D721Med (cell line): ENCODE measurements at places on chromosomes 3 and 15.

- no peak for DNase-seq
Observed at GRCh38 chr3:61809879-61810278, 248.5 kb downstream of the PTPRG start.

DNA sequence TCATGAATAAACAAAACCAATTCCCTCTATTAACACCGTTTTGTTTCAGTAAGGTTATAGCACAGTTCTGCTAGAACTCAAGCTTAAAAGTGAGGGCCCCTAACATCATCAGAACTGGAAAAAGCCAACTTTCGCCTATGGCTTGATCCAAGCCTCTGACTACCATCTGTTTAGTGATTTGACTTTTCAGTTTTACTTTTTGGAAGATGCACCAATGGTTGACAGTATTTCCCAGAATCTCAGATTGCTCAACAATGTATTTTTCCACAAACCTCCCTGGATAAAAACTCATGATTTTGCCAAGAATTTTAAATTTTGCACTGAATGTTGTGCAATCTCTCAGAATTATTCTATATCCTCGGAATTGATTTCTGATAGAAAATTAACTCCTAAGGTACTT, 190.7 kb downstream of the LSAMP start:
- no peak for DNase-seq

GRCh38 chr3:194141415-194142155, 5.6 kb downstream of the HES1 start:
- no peak for DNase-seq

- DNase-seq, result no peak
Observed at GRCh38 chr3:88617283-88617682, 467.5 kb downstream of the C3orf38 start.

DNA sequence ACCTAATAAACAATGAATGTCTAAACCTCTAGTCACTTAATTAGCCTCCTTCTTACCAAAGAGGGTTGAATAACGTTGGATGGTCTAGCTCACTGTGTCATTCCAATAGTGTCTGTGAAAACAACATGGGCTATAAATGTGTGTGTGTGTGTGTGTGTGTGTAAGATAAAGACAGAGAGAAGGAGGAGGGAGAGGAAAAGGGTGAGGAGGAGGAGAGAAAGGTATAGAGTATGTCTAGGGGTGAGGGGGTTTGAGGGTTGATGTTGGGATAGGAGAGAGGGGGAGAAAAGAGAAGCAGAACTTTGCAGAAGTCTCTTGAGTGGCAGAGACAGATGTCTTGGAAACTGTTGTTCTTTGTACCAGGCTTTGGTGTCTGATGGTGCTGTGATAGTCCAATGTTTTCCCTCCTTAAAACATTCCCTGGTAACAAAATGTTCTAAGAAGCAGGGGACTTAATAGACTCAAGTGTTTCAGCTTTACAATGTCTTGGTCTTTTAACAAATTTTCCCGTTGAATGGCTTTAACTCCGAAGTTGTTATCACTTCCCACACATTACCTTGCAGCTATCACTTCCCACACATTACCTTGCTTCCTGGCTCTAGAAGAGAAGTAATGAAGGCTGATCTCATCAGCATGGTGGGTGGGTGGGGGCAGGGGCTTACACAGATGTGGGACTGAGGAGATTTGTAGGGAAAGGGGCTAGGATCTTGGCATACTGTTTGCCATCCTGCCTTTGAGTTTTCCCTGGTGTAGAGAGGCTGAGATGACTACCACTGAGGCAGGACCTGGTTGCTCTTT, 57.8 kb upstream of the ETV5 start:
- no peak for DNase-seq

DNA sequence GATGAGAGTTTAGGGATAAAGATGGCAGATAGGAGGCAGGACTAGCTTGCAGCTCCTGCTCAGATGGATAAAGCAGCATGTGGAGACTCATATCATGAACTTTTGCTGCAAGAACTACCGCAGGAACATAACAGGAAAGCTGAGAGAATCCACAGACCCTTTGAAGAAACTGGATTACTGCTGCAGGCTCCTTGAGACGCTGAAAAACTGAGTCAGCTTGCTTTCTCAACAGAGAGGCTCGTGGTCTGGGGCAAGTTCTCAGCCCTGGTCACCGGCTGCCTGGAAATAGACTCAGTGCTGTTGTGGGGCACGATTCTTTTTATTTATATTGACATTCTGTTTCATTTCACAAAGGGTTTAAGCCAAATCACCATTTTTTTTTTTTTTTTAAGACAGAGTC, 28.8 kb upstream of the TRIM59 start:
- no peak for DNase-seq

DNA sequence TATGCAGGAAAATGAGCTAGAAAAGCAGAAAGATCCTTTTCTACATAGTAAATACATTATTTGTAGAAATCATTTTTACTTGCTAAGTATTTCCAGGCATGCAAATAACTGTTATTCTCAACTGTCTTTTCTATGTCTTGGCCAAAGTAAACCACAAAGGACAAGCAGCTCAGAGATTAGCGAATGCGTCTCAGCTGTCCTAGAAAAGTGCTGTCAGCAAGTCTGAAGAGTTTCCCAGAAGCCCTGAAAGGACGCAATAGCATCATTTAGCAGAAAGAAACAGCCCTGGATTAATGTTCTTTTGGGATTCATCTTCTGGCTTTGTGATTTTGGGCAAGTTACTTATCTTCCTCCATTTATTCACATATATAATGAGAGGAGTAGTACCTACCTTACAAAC, 100.3 kb downstream of the ZIC1 start:
- DNase-seq, result no peak

DNA sequence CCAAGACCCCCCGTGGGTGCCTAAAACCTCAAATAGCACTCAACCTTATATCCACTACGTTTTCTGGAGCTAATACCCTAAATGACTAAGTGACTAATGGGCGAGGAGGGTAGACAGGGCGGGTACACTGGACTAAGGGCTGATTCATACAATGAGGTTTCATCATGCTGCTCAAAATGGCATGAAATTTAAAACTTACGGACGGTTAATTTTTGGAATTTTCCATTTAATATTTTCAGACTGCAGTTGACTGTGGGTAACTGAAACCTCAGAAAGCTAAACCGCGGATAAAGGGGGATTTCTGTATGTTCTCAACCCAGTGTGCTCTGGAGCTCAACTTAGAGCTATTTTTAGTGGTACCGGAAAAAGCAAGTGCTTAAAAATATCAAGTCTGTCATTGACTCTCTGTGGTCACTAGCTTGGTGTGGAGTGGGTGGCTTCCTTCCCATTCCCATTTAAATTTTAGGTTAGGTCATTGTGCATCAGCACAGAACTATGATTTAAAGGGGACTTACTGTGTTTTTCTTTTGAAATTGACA, 72.9 kb downstream of the LRRC28 start:
- no peak for DNase-seq

GRCh38 chr15:52730173-52730572, 51.0 kb upstream of the ATOSA start:
- DNase-seq, result no peak

DNA sequence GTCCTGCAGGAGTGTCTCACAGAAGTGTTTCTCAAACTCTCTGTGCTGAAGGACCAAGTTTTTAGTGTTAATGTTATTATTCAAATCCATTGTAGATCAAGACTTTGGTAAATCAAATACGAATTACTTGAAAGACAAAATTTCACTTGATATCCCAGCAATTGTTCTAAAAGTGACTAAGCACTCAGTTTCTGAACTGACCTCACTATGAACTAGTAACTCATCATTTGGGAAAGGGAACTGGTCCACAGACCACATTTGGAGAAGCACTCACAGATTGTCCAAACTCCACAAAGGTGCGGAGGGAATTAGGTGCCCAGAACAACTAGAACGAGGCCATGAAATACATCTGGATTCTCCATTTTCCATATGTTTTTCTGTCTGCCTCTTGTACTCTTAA, 25.6 kb downstream of the FAM43A start:
- no peak for DNase-seq

DNA sequence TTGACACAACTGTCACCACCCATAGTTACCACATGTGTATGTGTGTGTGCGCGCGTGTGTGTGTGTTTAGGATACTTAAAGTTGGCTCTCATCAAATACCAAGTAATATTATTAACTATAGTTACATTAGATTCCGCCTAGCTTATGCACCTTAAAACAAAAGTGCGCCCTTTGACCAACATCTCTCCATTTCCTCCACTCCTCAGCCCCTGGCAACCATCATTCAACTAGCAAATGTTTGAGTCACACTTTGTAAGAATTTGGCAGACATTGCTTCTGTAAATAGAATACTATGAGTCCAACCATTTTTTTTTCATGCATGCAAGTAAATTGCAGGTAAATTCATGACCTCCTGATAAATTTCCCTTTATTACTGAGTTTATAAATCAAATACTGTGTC, 169.3 kb downstream of the GBE1 start:
- DNase-seq, result no peak

DNA sequence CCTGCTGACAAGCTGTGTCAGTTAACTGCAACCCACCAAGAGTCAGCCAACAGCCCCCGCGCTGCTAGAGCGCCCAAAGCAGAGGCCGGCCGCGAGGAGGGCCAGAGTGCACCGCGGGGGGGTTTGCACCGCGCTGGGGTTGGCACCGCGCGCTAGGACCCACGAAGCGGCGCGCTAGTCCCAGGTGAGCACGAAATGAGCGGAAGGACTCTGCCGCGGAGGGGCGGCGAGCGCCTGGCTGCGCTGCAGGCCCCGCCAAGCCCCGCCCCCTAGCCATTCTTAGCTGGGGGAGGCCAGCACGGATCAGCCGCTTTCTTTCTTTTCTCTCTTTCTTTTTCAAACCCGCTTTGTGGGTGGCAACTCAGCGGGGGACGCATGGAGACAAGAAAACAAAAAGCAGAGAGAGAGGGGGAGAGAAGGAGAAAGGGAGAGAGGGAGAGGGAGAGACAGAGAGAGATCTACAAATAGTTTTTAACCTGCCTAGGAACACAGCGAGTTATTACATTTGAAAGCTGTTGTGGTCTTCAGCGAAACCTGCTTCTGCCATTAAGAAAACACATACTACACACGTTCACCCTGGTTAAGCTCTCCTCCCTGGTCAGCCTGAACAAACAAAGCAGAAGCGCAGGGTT, 6.9 kb upstream of the FOXB1 start:
- DNase-seq, result no peak

DNA sequence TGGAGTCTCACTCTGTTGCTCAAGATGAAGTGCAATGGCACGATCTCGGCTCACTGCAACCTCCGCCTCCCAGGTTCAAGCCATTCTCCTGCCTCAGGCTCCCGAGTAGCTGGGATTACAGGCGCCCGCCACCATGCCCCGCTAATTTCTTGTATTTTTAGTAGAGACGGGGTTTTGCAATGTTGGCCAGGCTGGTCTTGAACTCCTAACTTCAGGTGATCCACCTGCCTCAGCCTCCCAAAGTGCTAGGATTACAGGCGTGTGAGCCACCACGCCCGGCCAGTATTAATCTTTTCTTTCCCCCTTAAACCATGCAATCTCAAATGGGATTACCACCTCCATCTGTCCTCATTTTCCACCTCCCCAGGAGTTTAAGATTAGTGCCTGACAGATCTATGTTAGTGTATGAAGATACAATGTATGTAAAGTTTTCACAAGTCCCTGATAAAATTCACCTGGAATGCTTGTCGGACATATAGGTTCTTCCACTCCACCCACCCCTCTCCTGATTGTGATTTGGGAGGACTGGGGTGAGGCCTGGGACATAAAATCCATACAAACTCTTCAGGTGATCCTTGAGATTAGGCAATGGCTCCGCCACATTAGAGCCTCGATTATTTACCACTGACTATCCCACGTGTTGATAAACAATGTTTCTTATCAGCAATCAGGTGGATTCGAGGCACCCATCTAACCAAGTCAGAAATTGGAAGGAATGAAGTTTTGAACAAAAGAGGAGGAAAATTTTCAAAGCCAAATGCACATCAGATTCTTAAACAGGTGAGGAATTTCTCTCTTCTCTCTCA, 1.2 kb downstream of the PARL start:
- DNase-seq, result no peak

- no peak for DNase-seq
Observed at GRCh38 chr15:77702211-77702957, 69.7 kb upstream of the LINGO1 start.

DNA sequence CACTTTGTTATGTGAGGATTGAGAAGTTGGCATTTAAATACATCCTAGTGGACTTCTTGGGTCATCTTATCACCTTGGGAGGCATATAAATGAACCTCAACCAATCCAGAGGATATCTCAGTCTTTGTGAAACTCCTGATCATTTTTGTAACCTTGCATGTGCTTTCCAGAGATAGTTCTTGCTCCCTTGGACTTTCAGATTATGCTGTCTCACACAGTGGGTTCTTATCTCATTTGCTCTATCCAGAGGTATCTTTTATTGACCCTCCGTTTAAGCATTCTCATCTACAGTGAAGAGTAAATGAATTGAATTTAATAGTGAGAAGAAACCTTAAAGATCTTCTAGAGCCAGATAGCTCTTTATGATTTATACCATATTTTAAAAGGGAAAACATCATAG, 10.4 kb downstream of the ARMC8 start:
- no peak for DNase-seq

DNA sequence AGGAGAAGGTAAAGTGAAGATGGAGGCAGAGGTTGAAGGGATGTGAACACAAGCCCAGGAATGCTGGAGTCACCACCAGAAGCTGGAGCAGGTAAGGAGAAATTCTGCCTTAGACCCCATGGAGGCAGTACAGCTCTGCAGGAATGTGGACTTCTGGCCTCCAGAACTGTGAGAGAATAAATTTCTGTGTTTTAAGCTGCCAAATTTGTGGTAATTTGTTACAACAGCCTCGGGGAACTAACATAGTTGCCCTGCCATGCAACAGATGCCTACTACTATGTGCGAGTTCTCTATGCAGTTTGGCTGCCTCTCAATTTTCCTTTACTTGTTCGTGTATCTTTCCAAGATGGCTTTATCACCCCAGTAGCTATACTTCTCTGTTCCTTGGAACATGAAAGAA, 394.1 kb downstream of the TUSC7 start:
- no peak for DNase-seq

GRCh38 chr3:142237891-142238290, 12.5 kb upstream of the GK5 start:
- DNase-seq, result no peak

- DNase-seq, result no peak
Observed at GRCh38 chr3:100591411-100591810, 18.0 kb upstream of the ADGRG7 start.

DNA sequence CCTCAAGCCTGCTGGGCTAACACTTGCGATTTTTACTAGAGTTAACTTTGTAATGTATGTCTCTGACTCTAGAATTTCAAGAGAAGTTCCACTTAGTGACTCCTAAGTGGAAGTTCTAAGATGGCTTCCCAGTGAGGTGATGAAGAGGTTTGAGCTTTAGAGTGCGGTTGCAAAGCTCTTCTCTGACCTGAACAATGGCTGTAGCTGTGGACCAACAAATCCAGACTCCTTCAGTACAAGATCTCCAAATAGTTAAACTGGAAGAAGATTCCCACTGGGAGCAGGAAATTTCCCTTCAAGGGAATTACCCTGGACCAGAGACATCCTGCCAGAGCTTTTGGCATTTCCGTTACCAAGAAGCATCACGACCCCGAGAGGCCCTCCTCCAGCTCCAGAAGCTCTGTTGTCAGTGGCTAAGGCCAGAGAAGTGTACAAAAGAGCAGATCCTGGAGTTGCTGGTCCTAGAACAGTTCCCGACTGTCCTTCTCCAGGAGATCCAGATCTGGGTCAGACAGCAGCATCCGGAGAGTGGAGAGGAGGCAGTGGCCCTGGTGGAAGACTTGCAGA, 22.3 kb downstream of the WDR73 start:
- DNase-seq, result no peak

GRCh38 chr15:91854639-91854990, 1.1 kb downstream of the SLCO3A1 start:
- DNase-seq, result no peak

- no peak for DNase-seq
Observed at GRCh38 chr3:67635806-67636205, 18.6 kb downstream of the SUCLG2 start.
